Mammary epithelial cell (primary cell): ENCODE measurements at places on chromosomes 4 and X.

DNA sequence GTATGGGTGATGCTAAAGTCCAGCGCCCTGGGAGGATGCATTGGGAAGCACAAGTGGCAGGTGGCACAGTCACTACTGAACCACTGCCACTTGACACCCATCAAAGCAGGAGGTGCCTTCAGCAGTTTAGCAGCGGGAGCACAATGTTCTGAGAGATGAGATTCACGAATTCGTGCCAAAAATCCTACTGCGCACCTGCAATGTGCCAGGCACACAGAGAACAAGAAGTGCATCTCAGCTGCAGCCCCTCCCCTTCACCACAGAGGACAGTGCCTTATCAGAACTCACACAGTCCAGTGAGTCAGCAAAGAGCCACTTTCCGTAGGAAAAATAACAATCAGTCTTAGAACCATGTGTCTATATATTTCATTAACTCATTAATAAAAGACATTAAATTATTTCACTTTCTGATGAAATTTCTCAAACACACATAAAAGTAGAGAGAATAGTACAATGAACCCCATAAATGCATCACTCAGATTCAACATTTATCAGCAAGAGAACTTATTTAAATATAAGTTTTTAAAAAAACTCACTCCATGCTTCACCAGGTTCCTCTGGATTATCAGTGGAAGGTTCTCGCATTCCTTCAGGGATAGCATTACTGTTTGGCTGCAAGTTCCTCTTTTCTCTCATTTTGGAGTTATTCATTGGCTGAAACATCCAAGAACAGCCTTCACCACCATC lies 47.0 kb downstream of the BEND2 start:
- no peak for DNase-seq

DNA sequence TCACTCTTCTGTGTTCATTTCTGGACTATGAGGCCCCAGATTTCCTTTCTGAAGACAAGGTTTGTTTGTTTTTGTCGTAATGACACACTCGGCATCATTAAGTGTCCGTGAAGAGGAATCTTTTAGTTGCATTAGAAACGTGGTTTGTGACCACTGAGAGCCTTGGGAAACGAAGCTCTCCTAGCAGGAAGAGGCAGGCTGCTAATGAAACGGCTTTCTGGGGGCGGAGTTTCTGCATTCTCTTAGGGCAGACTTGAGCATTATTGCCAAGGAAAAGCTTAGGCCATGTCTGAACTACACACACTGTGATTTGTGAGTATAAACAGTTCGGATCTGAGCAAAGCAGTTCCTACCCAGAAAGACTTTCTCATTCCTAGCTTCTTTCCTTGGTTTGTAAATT lies 64.0 kb downstream of the SOX3 start:
- no peak for DNase-seq

GRCh38 chrX:155968326-155968661 lies 29.2 kb upstream of the IL9R start:
- DNase-seq: no peak

- DNase-seq: no peak
These were observed 50.2 kb upstream of the PGRMC2 start for GRCh38 chr4:128337863-128338262.

- no peak for DNase-seq
These were observed 89.8 kb upstream of the ETNPPL start for GRCh38 chr4:108852691-108853090.

- DNase-seq: no peak
These were observed 124.7 kb upstream of the CPEB2 start for GRCh38 chr4:14877246-14878225.

DNA sequence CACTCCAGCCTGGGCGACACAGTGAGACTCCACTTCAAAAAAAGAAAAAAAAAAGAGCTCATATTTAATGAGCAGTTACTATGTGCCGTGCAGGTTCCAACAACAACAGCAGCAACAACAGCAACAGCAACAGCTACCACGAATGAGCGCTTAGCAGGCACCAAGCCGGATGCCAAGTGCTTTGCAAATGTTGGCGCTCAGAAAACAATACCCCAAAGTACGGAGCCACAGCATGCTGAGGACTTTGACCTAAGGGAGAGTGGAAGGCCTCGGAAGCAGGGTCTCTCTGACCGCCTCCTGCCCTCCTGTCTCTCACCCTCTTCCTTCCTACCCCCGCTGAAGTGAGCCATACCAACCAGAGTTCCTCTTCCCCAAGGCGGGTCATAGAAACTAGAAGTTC lies 102.2 kb upstream of the AFAP1 start:
- no peak for DNase-seq

DNA sequence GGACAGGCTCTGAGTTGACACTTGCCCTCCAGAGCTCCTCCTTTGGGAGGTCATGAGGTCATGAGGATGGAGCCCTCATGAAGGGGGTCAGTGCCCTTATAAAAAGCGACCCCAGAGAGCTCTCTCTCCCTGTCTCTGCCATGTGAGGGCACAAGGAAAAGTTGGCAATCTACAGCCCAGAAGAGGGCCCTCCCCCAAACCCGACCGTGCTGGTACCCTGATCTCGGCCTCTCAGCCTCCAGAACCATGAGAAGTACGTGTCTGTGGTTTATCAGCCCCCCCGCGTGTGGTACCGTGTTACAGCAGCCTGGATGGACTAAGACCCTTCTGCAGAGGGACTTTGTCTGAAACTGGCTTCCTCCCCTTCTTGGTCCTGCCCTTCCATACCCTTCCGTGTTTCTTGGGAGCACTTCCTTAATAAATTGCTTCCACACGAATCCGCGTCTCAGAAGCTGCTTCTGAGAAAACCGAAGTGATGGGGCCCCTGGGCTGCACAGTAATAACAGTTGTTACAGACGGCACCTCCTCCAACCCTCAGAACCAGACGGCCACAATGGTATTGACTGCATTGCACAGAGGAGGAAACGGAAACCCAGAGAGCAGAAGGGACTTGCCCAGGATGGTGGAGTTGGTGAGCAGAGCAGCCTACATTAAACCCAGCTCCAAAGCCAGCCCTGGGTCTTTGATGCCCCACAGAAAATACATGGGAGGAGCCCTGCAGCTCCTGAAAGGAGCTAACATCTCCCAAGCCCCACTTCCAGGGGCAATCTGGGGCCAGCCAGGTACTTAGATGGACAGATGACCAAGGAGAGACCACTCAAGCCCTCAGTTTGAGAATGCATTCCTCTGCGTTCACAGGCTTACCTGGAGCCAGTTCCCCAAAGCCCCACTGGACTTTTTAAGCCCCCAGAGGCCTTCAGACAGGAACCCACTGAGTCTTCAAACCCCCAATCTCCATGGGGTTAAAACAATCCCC lies 242.7 kb downstream of the BCOR start:
- no peak for DNase-seq

GRCh38 chr4:150581641-150582051 lies 305 bp upstream of the MAB21L2 start:
- DNase-seq: no peak

GRCh38 chr4:88043586-88044340 lies 36.3 kb downstream of the PKD2 start:
- no peak for DNase-seq

DNA sequence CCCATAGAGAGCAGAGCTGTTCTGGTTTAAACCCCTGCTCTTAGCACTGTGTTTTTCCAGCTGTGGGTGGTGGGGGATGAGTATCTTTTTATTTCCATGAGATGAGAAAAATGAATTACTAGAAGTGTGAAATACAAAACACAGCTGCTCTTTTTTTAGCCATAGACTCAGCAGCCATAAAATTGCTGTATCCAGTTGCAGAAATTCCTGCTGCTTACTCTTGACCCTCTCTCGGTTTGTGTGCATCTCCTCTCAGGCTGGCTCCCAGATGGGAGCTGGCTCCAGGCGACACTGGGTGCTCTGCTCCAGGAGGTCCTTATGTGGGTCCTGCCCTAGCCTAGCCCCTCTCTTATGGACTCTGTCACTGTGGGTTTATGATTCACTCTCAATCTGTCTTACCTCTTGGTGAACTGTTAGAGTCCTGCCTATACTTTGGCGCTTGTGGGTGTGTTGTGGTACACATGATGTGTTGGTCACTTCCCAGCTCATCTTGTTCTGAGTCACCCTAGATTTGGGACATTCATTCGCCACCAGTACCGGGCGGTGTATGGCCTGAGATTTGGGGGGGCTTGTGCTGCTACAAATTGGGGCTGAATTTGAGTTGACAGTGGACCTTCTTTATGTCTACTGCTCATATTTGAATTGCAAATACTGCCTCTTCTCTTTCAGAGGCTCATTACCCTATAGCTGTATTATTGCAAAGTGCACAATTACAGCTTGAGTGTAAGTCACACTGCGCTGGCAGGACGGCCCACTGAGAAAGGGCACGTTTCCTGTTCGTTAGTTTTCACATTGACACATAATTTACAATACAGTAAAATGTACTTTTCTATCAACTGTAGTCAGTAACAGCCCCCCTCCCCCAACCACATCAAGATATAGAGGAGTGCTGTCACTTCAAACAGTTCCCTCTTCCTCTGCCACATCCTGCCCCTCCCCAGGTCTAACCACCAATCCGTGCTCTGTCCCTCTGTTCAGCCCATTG lies 46.9 kb upstream of the MSANTD1 start:
- DNase-seq: no peak

- DNase-seq: peak; percentile 68
These were observed 16.5 kb downstream of the RXFP1 start for GRCh38 chr4:158538176-158538575.

DNA sequence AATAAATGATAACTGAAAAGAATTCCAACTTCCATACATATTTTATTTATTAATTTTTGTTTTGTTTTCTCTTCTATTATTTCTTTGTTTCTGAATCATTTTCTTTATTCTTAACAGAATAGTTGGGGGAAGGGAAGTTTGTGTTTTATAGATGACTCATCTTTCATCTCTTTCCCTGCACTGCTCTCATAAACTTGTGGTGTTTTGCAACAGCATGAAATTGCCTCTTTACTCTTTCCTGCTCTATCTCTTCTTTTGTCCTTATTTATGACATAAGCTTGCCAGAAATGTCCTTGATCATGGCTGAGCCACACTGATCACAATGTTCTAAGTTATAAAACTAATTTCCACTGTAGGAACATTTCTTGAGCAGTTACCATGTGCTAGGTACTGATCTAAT lies 22.3 kb downstream of the QRFPR start:
- DNase-seq: peak; percentile 57

DNA sequence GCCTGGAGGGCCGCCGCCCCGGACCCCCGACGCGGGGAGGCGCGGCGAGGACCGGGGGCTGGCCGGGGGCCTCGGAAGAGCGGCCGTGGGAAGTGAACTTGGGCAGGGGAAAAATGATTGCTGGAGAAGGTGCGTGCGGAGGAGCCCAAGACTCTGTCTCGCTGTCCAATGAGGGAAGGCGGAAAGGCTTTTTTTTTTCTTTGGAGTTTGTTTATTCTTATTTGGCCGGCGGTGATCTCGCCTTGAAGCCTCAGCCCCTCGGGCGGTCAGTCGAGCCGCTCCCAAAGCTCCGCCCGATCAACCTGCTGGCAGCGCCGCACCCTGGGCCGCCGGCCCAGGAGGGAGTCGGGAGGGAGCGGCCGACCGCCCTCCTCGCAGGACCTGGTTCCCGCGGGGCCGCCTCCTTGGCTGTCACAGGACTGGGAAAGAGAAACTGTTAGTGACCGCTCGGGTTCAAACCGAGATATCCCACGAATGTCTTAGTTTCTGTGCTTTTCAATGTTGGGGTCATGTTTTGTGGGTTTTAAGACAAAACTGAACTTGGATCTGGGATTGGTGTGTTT lies 2.5 kb downstream of the CPEB2 start:
- peak; percentile 80 for DNase-seq

- DNase-seq: peak; percentile 95
These were observed 98.9 kb downstream of the HPGD start for GRCh38 chr4:174423257-174423944.

- no peak for DNase-seq
These were observed 58.2 kb downstream of the DCLK2 start for GRCh38 chr4:150136481-150136880.
